ENCODE measurements at places on chromosomes 1 and 21. TPM values are rescaled to one million over a fixed set of nuclear protein-coding genes. Genes with fewer than 3 reads are reported as not detected.

The MROH7 gene
- total RNA-seq: not detected

DNA sequence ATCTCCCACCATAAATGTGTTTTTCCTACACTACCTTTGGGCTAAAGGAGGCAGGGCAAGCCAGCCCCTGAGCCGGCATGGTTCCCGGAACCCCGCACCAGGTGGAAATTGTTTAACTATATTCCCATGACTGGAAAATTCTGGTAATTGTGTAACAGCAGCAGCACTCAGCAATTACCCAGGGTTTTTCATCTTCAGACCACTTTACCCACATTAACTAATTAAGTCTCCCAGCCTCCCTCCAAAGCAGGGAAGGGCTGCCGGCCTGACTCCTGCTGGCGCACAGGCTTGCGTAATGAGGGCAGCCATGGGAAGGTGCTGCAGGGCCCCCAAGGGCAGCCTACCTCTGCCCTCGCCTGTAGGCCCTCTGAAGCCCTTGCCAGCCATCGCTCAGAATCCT lies 140.7 kb upstream of the VAMP3 start:
- DNase-seq: no peak

DNA sequence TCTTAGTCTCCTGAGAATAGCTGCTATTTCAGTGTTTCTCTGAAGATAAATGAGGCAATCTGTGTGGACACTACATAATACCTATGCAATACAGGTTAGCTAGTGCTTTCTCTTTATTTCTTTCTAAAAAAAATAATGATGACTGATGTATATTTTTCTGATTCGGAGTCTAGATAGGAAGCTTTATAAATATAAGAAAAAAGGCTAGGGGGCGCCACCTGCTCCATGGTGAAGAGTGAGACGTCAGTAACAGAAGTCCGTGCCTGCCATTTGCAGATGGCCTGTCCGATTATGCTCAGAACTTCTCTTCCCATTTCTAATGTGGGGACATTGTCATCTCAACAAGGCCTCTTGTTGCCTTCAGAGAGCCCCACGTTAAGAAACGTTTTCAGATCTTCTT lies 26.4 kb downstream of the QSOX1 start:
- DNase-seq: peak; percentile 33

- DNase-seq: no peak
Observed at GRCh38 chr1:224338150-224338838, 8.3 kb upstream of the NVL start.

The NECTIN4 gene
- total RNA-seq: 2.2 TPM

- no peak for DNase-seq
Observed at GRCh38 chr1:45401524-45401923, 61.3 kb upstream of the MUTYH start.

DNA sequence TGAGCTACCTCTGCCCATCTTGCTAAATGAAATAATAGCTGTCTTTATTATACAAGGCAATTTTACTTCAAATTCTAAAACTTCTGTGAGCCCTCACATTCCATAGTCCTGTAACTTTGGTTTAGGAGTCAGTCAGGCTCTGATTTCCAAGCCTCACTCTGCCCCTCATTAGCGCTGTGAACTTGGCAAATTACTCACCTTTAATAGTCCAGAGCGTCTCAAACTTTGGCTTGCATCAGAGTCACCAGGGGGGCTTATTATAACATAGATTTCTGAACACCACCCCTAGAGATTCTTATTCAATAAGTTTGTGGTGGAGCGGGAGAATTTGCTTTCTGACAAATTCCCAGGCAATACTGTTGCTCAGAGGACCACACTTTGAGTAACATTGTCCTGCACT lies 126.2 kb upstream of the FGGY start:
- no peak for DNase-seq

GRCh38 chr1:2556277-2556677 lies at the start of gene TNFRSF14:
TSS of gene TNFRSF14 (plus strand) at chr1:2556371. CDS start at chr1:2556665, 294 bp downstream.
- no peak for DNase-seq

DNA sequence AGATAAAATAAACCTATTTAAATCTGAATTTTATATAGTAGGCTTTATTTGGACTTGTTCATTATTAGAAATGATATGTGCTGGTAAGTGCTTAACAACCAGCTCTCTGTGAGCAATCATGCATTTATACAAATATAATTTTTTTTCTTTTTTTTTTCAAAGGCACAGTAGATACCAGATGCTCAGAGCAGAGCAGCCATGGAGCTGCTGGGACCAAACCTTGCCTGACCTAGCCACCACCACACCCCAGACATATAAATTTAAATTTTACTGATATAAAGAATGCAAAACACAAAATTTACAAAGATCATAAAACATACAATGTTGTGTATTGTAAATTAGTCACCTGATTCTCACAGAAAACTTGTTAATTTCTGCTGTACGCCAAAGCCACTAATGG lies 290.6 kb downstream of the SDCCAG8 start:
- no peak for DNase-seq

DNA sequence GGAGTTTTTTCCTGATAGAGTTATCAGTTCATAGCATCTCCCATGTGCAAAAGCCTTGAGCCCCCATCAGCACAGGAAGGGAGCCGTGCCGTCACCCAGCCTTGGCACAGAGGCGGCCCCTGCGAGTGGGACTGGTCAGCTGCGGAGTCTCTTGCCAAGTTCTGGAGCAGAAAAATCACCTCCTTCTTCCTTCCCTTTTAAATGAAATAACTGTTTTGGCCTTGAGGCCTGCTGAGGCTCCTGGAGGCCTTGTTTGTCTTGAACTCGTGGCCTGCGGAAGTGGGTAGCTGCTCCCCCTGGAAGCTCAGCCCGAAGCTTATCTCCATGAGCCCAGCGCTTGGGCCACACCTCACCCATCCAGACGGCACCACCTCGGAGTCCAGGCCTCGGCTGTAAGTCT lies 145.7 kb upstream of the TMEM51 start:
- DNase-seq: no peak

DNA sequence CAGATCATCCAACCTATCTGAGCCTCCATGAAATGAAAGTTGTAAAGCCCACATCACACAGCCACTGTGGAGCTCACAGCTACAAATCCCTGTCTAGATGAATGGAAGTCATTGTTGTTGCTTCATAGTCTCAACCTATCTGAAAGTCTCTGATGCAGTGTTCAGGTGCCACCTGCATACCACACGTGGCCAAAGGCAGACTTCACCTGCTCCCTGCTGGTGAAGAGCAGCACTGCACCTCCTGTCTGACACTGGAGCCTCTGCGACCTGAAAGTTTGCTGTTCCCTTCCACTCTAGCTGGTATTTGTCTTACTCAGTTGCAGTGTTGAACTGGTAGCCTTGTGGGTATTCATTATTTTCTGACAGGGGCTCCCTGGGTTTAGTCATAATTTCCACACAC lies 18.4 kb downstream of the LORICRIN start:
- DNase-seq: peak; percentile 33

DNA sequence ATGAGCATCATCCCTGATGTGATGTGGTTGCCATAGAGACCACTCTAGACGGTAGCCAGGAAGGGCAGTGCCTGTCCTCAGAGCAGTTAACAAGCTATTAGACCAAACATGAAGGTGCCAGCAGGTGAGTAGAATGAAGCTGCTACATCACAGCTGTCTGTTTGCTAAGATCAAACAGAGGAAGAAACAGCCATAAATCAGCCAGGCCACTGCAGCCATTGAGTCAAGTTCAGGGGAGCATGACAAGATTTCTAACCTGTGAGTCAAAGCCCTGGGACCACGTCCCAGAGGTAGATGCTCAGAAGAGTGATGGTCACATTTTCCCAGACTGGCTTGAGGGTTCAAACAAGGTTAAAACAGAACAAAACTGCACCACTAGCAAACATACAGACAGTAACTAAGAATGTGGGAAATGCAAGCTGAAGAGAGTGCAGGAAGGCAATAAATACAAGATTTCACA lies 450.6 kb upstream of the DAB1 start:
- DNase-seq: no peak

The ELK4 gene
- total RNA-seq: 18.4 TPM

DNA sequence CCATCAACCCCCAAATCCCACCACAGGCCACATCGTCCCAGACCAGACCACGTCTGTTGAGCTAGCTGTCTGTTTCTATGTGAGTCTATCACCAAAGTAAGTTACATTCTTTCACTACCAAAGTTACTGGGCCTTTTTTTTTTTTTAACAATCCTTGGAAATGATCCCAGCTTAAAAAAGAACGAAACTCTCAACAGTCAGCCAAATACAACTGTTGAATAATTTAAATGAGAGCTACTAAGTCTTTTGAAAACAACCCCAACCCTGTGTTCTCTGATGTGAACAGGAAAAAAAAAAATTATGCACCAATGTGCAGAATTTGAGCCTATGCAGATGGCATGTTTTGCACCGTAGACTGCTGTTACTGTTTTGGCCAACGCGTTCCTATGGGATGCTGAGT lies 134.0 kb upstream of the ETS2 start:
- DNase-seq: no peak

GRCh38 chr1:94708811-94709210 lies 111.3 kb upstream of the SLC44A3 start:
- no peak for DNase-seq

DNA sequence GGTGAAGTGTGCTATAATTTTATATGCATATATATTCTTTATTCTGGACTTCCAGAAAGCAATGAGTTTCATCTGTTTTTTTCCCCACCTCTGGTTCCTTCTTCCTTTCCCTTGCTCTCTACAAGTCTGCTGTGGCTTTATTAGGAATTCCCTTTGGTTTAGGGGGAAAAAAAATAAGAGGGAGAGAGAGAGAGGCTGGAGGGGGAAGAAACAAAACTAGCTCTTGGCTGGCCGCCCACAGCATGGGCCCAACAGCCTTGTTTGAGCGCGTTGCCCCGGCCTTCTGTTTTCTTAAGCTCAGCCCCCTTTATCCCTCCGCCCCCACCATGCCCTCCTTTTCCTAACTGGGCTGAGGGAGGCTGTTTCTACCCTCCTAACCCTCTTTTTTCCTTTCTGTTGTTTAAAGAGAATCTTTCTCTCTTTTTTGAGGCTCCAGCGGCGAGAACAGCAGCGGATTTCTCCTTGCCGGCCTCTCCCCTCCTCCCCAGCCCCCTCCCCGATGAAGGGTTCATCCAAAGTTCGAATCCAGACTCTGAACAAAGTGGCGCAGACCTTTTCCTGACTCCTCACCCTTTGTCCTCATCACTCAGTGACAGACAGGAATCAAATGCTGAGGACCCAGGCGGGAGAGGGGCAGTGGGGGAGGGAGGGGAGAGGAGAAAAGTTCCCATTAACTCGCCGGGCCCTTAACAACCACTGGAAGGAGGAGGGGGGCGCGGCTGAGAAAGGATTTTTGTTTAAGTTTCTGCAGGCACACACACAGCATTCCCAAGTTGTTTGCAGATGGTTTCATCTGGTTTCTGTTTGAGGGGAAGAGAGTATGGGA lies 29.7 kb downstream of the PBX1 start:
- no peak for DNase-seq

DNA sequence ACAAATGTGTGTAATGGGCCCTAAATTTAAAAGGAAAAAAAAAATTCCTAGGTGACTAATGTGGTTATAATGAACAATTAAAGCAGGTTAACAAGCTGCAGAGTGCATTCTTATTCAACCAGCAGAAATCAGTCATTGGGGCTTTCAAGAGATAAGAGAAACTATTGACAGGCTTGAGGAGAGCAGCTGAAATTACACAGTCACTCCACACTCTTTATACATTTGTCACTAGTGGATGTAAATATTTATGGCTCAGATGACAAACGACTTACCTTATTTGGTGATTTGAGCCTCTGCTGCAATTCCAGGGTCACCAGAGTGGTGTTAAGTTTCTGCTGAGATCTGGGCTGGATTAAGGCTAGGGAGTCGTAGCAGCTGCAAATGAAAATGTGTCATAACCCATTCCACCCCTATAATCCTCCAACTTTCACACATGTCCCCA lies 896.3 kb downstream of the TTLL7 start:
- DNase-seq: peak; percentile 66

The OBSCN gene
- total RNA-seq: 11.5 TPM

DNA sequence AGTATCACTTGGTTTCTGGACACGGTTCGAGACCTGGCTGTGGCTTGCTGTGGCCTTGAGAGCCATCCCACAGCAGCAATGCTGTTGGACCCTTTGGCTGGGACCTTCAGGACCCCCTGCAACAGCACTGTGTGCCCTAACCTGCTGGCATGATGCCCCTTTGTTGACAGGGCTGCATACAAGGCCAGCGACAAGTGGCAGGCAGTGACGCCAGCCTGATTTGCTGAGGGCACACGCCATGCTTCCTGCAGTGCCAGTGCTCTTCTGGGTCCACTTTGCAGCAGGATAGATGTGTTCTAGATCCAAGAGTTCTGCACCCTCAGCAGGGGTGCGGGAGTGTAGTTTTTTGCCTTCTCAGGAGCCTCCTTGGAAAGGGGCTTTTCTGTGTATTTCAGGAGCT lies 32.8 kb downstream of the COQ8A start:
- no peak for DNase-seq

DNA sequence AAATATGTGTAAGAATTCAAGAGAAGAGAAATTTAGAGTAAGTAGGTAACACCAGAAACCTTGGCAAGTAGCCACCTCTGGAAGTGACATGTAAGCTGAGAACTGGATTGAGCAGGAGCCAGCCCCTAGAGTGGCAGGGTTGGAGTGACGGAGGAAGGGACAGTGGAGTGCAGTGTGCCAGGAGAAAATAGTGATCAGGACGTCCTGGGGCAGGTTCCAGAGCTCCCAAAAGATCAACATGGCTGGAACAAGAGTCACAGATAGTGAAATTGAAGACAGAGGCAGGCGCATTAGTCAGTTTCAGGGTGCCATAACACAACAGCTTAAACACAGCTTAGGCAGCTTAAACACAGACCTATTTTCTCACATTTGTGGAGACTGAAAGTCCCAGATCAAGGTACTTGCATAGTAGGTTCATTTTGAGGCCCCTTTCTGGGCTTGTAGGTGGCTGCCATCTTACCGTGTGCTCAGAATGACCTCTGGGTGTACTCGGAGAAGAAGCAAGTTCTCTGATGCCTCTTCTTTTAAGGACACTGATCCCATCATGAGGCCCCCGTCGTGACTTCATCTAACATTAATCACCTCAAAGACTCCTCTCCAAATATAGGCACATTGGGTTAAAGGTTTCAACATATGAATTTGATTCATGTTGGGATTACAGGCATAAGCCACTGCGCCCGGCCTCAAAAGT lies 37.2 kb downstream of the GNPAT start:
- DNase-seq: no peak

DNA sequence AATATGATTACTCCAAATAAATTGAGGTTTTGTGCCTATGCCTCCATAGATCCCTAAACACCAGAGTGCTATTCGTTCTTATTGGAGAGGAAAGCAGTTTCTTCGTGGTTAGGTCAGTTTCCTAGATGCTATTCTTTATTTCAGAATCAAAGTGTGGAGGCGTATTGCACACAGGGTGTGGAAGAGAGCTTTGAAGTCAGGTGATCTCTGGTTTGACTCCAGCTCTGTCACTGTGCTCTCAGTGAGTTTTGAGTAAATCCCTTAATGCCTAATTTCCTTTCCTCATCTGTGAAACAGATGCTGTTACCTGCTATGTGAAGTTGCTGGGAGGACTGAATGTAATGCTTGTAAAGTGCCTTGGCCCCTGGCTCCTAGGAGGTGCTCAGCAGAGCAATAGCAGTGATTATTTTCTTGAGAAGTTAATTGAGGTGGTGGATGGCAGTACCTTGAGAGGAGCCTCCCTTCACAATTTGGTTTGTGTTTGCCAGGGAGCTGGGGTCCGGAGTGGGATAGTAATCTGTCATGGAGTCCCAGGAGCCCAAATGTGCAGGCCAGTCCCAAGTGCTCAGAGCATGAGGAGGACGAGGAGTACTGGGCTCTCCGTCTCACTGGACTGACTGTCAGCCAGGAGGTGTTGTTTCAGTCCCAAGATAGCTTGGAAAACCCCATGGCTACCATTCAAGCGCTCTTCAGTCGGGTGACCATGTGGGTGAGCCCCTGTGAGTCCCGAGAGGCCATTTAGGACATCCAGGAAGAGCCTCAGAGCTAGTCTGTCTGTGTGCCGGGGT lies 14.9 kb downstream of the NTPCR start:
- DNase-seq: no peak

All from A172 (cell line).